HFFc6 (cell line): ENCODE measurements at places on chromosomes 5 and 9.

GRCh38 chr5:9505225-9505624 lies 40.6 kb downstream of the SEMA5A start:
- DNase-seq = no peak

DNA sequence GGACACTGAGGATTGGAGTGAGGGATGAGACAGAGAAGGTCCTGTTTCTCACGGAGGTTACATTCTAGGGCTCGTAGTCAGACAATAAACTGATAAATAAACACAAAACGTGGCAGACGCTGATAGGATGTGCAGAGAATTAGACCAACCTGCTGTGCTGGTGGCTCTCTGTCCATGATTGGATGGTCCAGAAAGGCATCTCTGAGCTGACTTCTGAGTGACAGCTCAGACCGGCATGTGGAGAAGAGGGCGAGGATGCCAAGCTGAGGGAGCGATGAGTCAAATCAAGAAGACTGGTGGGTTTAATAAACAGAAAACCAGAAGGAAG lies 132.3 kb upstream of the TAF11L2 start:
- peak; percentile 59 for DNase-seq

DNA sequence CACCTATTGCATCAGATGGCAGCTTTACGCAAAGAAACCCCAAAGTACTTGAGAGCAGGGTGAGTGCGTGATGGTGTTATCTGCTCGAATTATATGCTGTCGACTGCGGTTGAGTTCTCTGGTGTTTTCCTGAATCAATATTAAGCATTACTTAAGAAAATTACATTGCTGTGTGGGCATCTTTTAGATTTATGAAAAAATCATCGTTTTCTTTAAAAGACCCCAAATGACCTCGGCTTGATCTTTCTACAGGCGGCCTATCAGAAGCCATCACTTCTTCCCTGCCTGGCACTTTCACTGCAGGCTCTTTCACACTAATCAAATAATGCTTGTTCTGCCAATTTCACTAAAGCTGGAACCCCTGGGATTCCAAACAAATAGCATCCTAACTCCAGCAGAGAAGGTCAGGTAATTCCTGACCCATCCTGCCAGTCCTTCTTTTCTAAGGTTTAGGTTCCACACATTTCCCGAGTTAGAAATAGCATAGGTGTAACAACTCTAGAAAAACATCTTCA lies 1.7 kb downstream of the UBE2QL1 start:
- DNase-seq = no peak

GRCh38 chr5:43369651-43370050 lies 42.5 kb downstream of the CCL28 start:
- DNase-seq = no peak

DNA sequence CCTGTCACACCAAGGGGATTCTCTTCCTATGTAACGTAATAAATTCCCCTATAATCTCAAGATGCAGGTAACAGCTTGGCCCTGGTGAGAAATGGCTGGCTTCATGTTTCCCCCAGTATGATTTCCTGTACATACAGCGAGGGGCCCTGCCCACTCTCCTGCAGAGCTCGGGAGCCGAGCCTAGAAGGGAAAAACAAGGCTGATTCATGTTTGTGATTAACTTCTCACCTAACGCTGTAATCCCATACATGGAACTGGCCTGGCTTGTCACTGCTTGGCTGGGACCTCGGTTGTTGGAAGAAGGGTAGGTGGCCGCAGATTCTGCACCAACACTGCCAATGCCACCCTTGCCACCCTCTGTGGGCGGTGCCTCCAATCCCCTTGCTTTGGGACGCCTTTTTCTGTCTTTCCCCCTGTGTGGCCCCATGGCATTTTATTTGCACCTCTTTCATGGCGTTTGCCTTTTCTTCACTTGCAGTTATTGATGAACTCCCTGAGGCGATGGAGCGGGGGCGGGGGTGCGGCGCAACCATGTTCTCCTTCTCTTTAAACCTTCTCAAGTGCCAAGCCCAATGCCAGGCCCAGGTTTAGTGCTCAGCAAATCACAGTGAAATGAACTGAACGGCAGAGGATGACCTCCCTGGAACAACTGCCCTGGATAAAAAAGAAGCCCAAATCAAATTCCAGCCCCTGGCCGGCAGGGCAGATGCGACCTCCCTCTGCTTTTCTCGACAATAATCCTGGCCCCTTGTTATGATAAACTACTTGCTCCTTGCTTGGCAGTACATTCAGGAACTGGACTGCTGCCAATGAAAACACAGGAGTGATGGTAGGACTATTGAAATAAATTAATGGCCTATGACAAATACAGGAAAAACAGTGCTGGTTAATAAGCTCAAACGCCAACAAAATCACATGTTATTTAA lies 108.1 kb downstream of the TMEM174 start:
- no peak for DNase-seq

DNA sequence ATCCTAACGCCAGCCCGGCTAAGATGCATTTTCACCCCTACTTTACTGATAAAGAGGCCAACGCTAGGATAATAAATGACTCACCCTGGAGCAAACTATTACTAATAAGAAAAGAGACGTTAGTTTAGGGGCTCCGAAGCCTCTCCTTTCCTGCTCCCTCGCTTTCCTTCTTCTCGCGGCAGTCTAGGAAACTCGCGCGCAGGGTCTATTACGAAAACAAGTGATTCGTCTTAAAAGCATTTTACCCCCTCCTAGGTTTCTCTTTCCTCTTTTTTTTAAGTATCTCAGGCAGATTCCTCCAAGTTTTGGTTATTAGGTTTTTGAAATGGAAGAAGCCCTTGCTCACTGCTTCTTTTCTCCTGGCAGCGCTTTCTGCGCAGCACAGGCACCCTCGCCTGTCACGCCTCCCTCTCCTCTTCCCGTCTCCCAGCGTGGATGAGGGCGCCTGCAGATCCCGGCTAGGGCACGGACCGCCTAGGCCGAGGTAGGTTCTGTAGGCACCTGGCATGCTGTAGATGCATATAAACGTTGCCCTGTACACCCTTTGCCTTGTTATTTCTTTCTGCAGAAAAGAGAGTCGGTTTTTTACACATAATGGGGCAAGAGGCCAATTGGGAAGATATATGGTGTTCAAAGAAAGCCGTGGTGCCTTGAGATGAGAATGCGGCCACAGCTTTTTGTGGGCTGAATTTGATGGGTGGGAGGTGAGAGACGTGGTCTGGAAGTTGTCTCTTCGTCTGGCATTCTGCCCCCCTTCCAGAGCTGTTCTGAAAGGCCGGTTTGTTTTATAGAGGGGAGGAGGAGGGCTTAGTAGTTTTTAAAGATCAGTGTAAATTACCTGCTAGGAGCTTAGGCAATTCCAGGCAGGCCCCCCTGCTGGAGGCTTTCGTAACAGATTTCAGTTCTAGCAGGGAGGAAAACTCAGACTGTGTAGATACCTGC lies 983 bp downstream of the GCNT1 start:
- peak; percentile 62 for DNase-seq

DNA sequence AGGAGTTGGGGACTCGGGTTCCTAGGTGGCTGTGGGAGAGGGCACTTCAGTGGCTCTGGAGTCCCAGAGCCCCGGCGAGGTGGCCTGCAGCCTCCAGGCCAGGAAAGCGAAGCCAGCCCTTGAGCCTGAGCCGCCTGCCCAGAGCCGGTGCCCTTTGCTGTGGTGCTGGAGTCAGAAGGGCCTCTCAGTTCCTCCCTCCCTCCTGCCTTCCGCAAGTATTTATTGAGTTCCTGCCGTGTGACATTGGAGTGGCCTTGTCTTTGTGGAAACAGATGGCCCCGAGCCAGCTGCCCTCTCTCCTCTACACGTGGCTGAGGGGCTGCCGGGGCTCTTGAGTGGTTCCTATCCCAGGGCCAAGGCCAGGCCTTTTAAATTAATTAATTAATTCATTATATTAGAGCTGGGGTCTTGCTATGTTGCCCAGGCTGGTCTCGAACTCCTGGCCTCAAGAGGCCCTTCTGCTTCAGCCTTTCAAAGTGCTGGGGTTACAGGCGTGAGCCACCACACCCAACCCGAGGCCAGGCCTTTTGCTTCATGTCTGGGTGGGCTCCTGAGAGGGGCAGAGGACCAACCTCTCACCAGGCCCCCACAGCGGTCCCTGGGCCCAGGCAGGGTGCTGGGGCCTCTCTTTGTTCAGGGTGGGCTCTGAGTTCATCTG lies 45.6 kb upstream of the IER5L start:
- DNase-seq = no peak

GRCh38 chr9:21395778-21396717 lies 10.8 kb upstream of the IFNA2 start:
- DNase-seq = no peak

- DNase-seq = no peak
Observed at GRCh38 chr9:124187311-124187710, 70.4 kb upstream of the NEK6 start.

DNA sequence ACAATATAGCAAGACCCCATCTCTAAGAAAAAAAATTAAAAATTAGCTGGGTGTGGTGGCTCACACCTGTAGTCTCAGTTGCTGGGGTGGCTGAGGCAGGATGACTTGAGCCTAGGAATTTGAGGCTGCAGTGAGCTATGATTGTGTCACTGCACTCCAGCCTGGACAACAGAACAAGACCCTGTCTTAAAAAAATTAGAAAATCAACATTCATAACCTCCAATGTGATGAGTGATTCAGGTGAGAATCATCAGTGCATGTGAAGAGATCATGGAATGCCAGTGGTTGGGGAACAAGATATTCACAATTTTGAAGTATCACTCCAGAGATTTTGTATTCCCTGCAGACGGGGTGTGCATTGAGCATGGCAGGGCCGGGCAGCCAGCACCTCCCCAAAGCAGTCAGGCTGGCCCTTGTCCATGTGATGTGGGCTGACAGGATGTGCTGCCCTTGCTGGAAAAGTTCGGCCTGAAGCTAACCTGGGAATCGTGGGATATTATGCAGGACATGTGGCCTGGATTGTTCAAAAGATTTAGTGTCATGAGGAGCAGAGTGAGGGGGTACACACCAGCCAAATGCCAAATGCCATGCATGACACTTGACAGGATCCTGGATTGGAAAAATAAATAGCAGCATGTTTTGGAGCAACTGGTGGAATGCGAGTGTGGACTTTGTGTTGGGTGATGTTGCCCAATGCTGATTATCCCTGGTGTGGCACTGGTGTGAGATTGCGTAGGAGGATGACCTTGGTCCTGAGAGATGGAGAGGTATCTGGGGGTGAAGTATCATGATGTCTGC lies 189.0 kb downstream of the RGS3 start:
- DNase-seq = no peak

DNA sequence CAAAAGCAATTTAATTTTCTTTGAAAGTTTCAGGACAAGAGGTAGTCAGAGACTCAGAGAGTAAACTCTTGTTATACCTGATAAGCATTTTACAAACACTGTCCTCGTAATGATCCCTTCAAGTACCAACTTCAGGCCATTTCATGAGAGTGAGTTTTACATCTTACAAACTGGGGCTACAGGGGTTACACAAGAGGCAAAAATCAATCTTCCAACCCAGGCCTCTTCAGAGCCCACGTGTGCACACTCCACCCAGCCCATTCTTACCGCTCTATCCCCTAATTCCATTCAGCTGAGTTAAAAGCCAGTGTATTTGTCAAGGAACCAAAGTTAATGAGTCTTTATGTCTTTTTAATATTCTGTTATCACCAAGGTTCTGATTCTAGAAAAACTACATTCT lies 46.5 kb downstream of the PSMB7 start:
- DNase-seq = no peak

DNA sequence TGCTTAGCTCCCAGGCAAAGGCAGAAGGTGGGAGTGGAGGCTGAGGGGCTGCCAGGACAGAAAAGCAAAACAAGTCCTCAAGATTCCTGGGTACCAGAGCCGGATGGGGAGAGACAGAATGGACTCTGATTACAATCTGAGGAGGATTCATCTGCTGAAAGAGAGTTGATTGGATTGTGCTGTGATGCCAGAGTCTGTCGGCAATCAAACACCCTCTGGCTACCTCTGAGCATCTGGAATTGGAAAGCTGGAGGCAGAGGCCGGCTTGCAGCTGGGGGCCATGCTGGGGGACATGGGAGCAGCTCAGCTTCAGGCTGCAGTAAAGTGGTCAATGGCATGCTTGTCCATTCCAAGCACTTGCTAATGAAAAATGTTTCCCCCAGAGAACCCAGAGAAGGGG lies 59.3 kb downstream of the ASTN2 start:
- DNase-seq = no peak

- DNase-seq = no peak
Observed at GRCh38 chr5:80035839-80036238, 691 bp downstream of the THBS4 start.

DNA sequence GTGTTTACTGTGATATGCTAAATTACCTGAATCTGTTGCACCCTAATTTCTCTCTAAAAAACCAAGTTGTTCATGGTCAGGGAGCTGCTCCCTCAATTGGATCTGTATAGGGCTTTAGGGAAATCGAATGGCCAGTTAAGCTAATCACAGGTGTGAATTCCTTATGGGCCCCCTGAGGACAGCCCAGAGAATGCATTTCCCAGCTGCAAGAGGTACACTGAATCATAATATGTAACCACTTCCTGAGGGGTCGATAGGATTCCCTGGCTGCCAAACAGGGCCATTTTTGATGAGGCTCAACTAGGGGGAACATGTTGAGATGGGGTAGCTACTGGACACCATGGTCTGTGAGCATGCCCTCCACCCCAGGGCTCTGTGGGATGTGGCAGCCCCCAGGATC lies 478.6 kb downstream of the CCDC171 start:
- no peak for DNase-seq

GRCh38 chr5:112975721-112976431 lies 722 bp upstream of the DCP2 start:
- no peak for DNase-seq

- peak; percentile 99 for DNase-seq
Observed at GRCh38 chr5:91311697-91312501, 71.2 kb downstream of the ARRDC3 start.

- no peak for DNase-seq
Observed at GRCh38 chr5:108556441-108557145, 174.7 kb upstream of the FBXL17 start.

GRCh38 chr9:107361816-107362215 lies 78.7 kb downstream of the RAD23B start:
- DNase-seq = no peak

GRCh38 chr9:114172981-114173833 lies 17.9 kb downstream of the COL27A1 start:
- DNase-seq = peak; percentile 94

DNA sequence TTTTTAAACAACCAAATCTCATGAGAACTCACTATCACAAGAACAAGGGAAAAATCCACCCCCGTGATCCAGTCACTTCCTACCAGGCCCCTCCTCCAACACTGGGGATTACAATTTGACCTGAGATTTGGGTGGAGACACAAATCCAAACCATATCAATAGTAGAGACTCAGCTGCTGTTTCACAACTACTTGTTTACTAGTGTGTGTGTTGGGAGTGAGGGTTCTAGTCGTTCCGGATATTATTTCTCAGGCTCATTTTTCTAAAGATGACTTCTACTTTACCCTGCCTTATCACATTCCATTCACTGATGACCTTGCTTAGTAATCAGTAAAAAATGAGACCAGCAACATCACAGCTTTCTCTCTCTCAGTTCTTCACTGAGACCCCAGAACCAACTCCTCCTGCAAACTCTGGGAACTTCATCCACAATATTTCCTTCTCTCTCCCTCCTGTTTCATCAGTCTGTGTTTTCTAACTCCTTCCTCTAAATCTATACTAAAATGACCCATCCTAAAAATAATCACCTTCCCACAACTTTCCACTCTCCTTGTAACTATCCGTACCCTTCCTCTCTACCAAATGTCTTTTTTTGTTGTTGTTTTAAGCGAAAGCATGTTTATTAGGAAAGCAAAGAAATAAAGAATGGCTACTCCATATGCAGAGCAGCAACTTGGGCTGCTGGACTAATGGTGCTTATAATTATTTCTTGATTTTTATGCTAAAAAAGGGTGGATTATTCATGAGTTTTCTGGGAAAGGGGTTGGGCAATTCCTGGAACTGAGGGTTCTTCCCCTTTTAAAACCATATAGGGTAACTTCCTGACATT lies 121.5 kb upstream of the SPRY4 start:
- peak; percentile 37 for DNase-seq

- no peak for DNase-seq
Observed at GRCh38 chr9:89605465-89606048, 745 bp downstream of the GADD45G start.
